NCI-H2171 (cell line): ENCODE measurements at places on chromosomes 7 and 10.

GRCh38 chr7:158812684-158813083 lies 16.6 kb downstream of the ESYT2 start:
- no peak for DNase-seq

DNA sequence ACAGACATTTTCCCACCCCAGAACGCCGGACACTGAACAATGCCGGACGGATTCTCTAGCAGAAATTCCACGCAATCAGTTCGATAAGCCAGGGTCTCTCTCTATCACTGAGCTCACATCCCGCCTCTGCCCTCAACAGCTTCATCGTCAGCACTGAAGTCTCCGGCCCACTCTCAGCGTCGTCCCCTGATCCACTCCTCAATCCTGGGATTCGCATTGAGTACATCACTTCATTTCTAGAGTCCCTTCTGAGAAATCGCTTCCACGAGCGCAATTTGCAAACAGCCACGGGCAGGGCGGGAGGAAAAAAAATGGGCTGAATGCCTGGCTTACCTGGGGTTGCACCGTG lies 365 bp downstream of the YME1L1 start:
- DNase-seq: no peak

- no peak for DNase-seq
These were observed 162.9 kb downstream of the FANK1 start for GRCh38 chr10:126059076-126059826.

DNA sequence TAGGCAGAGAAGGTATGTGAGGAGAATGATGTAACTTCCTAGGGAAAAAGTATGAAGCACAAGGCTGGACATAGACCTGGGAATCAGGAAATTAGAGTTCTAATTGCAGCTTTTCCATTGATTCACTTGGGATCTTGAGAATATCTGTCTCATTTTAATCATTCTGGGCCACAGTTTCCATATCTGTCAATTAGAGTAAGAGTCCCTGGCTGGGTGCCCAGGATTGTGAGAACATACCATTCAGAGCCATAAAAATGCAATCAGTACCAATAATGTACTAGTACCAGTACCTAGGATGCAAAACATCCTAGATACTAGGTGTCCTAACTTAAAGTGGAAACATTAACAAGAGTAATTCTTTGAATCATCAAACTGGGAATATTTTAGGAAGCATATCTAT lies 29.6 kb downstream of the CAV1 start:
- no peak for DNase-seq

- DNase-seq: no peak
These were observed 154.3 kb downstream of the ELAPOR2 start for GRCh38 chr7:86904949-86905834.

DNA sequence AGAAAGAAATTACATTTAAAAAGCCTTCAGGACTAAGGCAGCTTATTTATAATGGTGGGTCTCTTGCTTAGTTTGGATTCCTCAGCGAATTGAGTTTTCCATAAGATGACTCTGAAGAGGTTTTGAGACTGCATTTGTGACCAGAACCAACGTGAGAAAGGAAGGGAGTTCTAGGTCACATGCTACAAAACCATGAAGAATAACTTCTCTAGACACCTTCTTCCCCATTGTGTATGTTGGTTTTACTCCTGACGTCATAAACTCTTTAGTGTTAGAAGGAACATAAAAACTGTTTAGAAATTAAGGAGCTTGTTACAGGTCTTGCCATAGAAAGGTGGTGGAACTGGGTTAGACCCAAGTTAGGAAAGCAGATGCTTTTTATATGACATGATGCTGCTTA lies 11.1 kb downstream of the PTPN12 start:
- no peak for DNase-seq

- no peak for DNase-seq
These were observed 151.9 kb downstream of the NEURL1 start for GRCh38 chr10:103645141-103646054.

- no peak for DNase-seq
These were observed 219.5 kb upstream of the PHYHIPL start for GRCh38 chr10:58956926-58957325.

DNA sequence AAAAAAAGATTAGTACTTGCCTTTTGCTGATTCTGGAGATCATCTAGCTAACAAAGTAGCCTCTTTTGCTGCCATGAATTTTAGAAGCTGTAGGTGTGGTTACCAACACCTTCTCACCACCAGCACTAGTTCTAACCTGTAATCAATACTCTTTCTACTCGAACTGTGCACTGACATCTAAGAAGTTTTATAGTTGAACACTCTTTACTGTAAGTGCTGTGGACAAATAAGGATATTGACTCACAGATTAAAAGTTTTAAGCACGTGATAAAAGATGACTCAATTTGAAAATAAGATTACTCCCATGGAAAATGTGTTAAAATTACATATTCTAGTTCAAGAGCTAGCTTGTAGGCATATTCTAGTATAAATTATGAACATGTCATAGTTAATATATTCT lies 89.9 kb downstream of the REEP3 start:
- no peak for DNase-seq

DNA sequence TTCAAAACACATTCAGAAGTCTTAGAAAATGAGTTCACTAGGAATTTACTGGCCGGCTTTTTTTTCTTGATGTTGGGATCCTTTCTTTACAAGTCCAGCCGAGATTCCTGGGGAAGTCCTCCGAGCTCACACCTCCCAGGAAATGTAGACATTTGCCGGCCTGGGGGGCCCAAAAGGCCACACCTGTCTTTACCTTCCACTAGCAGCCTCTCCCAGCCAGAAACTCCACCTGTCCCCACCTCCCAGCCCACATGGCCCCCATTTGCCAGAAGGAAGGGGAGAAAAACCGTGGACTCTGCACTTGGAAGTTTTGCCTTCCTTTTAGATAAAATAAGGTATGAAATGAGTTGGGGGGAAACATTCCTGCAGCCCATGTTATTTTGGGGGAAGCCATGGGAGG lies 27.6 kb upstream of the EMX2 start:
- DNase-seq: no peak

DNA sequence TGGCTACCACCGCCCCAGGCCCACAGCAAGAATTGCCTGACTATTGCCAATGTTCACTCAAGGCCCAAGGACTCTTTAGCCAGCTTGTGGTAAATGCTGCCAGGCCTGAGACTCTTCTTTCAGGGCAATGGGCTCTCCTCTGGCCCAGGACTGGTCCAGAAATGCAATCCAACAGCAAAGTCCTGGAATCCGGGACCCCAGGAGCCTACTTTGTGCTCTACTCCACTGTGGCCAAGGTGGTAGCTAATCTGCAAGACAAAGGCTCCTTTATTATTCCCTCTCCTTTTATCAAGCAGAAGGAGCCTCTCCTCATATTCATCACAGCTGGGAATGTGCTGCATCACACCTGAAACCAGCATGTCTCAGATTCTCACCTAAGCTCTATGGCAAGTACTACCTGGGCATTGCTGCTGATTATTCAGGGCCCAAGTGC lies 107.6 kb upstream of the PRSS58 start:
- no peak for DNase-seq

DNA sequence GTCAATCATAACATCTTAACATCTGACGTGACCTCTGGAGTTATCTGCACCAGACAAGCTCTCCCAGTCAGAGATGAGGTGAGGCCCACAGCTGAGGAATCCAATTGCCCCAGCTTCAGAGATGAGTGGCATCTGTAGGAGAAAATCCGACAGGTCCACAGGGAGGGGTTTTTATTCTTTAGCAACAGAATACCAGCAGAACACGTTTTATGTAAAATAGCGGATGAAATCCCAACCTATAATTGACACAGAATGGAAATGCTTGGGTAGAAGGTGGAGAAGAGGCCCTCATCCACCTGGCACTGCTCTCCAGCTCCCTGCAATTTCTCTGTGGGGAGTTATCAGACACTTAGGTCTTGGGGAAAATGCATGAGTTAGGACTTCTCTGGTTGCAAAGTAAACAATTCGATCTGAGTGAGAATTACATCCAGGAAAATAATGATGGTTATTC lies 144.2 kb upstream of the NRP1 start:
- DNase-seq: no peak

DNA sequence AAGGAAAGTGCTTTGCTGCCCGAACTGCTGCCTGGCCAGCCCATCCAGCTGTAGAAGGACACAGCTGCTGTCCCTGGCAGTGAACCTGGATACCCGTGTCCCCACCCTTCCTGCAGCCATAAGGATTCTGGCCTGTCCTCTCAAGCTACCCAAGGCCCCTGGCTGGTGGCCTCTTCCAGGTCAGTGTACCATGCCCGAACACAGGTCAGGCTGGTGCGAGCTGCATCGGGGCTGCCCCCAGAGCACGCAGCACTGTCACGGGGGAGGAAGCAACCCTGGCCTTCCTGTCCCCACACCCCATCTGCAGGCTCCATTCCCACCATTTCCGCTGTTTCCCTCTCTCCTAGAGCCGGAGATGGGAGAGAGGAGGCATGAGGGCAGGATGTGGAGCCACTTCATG lies 30.5 kb upstream of the PWWP2B start:
- DNase-seq: no peak

- no peak for DNase-seq
These were observed 680.2 kb downstream of the PCDH15 start for GRCh38 chr10:54120806-54121205.

GRCh38 chr10:100579261-100580090 lies 43.7 kb downstream of the HIF1AN start:
- no peak for DNase-seq

- DNase-seq: no peak
These were observed 8.5 kb upstream of the RABGEF1 start for GRCh38 chr7:66731986-66732385.
